ENCODE measurements at places on chromosomes 3 and 15.

GRCh38 chr3:63679186-63679585, 26.7 kb downstream of the SNTN start:
- no peak for DNase-seq

DNA sequence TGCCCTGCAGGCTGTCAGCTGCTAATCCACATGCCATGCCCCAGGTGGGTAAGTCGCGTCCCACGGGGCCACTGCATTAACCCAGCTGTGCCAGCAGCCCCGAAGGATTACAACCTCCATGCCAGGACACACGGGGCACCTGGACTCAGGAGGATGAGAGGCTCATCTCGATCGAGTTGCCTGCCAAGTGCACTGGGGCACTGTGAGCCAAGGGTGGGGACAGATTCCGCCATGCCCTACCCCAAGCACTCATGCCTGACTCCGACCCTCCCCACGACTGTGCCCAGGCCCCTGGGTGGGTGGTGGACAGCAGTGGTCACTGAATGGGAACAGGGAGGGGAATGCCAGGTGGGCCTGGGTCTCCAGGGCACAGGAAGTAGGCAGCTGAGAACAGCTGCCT, 20.7 kb upstream of the SNRPA1 start:
- DNase-seq: no peak

- DNase-seq: no peak
Observed at GRCh38 chr15:90126022-90126421, 23.8 kb upstream of the IDH2 start.

DNA sequence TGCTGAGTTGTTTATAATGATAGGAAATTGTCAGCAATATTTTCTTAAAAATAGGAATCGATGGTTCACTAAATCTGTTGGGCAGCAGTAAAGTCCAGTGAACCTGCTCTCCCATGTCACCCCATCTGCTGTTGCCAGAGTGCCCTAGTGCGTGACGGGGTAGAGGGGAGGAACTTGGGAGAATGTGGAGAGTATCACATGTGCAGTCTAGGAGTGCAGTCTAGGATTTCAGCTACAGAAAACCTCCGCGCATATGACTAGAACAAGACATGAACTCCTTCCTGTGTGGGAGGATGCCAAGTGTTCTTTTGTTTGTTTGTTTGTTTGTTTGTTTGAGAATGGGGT, 74.6 kb upstream of the ACAD9 start:
- no peak for DNase-seq

DNA sequence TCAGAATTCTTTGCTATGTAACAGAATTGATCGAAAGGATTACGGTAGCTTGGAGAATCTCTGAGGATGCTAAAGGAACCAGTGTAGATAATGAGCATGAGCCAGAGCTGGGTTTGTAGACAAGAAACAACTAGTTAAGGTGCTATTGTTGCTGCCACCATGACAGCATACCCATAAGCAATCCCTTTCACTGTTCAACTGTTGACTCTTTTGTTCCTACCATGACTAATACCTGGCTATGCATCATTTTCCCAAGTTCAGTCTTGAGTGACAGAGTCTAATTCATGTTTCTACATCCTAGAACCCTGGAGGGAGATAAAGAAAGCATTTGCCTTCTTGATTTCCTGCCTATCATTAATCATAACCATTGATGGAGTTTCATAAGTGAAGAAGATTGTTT, 600.3 kb downstream of the OTOL1 start:
- DNase-seq: no peak

GRCh38 chr3:48459773-48460516, 13.4 kb downstream of the ATRIP start:
- no peak for DNase-seq

DNA sequence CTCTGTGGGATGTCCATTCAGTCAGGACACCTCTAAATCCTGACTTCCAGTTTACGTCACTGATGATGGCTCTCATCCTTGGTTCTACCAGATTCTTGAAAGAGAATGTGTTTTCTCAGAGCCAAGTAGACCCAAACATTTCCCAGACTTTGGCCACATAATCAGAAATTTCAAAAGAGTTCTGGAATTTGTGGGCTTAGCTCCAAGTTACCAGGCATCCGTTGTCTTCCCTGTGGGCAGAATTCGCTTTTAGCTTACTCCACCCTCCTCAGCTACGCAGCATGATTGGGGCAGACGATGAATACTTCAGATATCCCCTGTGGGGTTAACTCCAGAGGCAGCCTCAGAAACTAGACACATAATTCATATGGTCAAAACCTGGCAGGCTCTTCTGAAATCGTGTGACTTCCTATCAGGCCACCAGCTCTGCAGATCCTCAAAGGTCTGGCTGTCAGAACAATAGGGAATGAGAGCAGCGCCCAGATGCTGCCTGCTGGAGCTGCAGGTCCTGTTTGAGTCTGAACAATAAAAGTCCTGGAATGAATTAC, 30.6 kb downstream of the CRTC3 start:
- DNase-seq: no peak

DNA sequence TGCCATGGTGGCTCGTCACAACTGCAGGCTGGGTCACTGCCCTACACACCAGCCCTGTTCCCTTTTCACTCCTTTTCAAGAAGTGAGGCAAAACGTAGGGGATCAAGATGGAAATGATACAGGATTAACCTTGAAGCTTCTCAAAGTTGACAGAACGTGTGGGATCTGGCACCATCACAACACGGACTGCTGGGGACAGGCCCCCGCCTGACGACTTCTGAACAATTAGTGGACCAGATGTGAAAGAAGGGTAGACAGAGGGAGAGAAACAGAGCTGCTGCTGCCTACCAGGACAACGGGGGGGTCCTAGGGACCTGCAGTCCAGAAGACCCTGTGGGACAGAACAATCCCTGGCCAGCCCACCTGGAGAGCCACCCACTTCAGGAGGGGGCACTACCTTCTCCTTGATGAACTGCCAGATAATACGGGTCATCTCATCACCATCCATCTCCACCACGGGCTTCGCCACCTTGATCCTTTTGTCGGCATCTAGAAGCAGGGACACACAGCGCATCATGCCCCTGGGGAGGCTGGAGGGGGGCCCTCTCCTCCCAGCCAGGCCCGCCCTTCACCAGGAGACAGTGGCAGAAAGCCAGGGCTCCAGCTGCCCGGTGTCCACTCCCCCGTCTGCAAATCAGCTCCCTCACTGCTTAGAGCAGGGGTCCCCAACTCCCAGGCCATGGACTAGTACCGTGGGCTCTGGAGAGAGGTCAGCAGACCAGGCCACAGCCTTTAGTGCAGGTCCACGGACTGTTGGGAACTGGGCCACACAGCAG, 10.9 kb downstream of the IDH2 start:
- DNase-seq: no peak

GRCh38 chr3:126998728-126999127, 15.8 kb downstream of the PLXNA1 start:
- no peak for DNase-seq

DNA sequence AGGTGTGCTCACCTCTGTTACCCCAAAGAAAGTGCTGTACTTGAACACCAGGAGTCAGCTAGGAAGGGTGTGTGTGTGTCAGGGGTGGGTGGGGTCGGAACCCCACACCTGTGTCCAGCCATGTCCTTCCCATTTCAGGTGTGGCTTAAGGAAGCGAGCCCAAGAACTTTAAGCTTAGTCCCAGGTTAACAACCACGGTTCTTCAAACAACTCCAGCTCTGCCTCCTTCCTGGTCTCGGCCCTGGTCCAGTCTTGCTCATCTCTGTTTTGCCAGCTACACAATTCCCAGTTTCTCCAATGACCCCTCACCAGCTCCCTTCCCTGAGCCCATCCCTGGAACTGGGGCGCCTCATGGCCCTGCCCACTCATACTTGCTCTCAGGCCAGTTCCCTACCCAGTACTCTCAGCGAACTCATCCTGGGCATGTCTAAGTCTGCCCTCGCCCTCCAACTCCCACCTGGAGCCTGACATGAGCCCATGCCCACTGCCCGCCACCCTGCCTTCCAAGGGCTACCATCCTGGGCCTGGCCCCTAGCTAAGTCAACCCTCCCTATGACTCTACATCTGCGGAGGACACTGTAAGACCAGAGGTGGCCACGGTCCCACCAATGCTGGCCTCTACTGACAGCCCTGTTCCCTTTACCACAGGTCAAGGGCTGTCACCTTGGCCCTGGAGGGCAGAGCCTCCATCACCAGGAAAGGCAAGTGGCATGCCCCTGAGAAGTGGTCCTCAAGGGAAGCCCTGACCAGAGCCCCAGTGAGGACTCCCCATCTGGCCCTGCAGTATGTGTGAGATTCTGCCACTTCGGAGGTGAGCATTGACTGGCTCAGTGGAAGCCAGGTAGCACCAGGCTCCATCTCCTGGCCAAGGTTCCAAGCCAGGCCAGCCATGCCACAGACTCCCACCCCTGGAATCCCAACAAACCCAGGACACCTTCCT, 9.2 kb downstream of the POC1A start:
- no peak for DNase-seq

DNA sequence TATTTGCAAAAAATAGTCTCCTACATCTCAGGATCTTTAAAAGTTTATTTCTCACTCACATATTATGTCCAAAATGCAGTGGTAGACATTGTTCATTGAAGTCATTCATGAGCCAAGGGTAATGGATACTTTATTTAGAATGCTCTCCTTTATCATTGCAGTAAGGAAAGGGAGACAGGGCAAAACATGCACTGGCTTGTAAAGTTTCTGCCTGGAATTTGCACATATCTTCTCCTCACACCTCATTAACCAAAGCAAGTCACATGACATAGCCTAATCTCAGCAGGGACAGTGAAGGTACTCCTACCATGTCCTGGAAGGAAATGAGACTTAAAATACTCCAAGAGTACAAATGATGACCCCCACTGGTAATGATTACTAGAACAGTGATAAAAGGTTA, 333.7 kb upstream of the EPHA3 start:
- DNase-seq: no peak

DNA sequence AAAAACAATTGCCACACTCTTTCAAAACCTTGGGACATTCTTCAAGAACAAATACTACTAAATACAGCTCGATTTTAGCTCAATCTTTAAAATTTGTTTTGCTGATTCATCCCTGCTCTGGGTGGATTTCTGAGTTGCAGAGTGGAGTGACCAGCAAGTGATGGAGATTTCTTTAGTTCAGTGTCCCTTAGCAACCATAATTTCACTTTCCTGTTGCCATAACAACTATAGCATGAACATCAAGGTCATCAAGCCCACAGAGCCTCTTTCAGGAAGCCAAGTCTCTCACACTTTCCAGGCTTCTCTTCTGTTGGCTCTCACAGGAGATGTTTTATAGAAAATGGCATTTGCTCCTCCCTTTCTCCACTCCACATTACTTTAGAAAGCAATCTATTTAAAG, 597.2 kb upstream of the ADAMTS9 start:
- no peak for DNase-seq

GRCh38 chr3:122996038-122996580, 31.5 kb downstream of the SEMA5B start:
- DNase-seq: no peak
